ENCODE measurements at places on chromosomes 7 and 10.

- no peak for DNase-seq
Measured at GRCh38 chr7:36117203-36117840, 35.7 kb upstream of the EEPD1 start.

DNA sequence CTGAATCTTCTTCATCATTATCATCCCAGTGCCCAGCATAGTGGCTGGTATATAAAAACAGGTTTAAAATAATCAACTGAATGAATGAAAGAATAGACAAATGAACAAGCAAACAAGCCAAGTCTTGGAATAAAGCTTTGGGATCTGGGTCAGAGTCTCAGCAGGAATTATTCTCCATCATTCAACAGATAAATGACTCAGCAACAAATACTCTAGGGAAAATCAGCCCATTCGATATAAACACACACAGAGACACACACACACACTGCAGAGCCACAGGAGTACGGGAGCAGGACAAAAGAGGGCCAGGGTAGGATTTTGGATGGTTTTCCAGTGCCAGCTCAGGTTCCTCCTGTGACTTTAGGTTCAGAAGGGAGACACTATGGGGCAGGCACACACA lies 29.2 kb upstream of the DLX6 start:
- no peak for DNase-seq

DNA sequence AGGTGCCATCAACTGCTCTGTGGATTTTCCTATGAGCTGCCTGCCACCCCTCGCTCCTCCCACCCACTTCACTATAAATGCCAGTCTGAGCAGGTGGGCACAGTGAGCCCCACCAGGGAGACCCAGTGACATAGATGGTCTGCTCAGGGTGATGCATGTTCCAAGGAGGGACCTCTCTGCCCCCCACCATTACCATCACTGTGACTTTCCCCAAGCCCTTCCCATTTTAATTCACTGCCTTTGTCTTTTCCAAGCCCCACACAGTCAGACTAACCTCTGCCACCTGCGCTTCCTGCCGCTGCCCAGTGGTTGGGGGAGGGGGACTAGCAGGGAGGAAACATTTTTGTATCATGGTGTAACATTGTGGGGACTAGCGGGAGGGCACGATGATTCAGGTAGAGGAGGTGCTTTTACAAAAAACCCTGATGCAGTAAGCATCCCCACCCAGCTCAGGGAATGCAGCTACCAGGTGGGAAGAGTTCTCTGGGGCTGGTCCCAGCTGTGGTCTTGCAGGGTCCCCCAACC lies 24.6 kb downstream of the PRSS2 start:
- no peak for DNase-seq

DNA sequence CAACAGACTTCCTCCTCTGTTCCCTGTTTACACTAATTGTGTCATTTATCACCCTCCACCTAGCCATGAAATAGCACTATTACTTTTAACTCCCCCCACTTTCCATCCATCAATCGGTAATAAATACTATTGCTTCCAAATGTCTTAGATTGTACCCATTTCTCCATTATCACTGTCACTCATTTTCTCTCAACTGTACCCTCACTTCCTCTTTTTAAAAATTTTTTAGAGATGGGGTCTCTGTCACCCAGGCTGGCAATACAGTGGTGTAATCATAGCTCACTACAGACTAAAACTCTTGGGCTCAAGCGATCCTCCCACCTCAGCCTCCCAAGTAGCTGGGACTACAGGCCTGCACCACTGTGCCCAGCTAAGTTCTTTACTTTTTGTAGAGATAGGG lies 123.5 kb upstream of the EGR2 start:
- no peak for DNase-seq

DNA sequence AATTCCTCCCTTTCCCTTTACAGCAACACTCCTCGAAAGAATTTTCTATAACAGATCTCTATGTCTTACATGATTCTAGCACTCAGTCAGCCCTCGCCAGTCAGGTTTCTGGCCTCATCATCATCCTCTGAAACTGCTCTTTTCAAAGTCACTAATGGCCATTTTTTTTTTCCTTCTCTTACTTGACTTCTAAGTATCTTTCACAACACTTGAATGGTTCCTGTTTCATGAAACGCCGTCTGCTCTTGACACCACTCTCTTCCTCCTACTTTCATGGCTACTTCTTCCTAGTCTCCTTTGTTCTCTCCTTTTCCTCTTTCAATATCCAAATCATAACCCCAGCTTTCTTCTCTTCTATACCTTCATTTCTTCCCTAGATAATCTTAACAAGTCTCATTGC lies 100.5 kb upstream of the NRP1 start:
- no peak for DNase-seq

DNA sequence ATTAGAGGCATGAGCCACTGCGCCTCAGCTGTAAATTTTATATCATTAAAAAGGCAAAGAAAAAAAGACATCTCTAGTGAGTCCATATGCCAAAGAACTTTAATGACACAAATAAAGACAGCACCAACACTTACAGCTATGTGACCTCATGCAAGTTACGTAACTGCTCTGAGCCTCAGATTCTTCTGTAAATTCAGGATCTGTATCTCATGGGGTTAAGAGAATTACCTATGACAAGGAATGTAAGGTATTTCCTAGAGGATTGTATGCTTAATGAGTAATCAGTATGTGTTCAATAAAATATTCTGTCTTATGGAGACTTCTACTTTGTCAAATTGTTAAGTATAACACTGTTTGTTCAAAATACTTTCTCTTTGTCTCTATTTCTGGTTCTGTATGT lies 274.0 kb upstream of the GLI3 start:
- no peak for DNase-seq

DNA sequence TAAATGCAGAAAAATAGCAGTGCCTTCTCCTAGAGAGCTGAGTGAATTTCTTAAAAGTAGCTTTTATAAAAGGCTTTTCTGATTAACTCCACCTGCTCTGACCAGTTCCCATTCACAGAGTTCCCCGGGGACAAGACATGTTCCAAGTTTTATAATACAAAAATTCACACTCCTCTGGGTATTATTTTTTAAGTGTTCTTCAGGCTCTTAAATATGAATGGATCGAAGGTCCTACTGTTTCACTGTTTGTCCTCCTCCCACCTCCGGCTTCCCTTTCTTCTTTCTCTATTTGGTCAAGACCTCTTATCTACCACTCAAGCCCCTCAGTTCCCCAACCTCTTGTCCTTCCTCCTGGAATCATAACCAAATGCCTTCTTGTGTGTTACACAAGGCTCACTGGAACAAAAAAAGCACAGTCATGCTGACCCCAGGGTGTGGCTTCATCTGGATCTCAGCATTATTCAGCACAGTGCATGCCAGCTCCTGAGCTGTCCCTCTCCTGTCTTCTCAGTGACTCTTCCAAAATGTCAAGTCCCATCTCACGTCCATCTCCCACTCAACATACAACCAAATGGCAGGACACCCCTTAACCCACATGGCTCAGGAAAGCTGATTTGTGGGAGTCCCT lies 222.4 kb downstream of the SORCS1 start:
- no peak for DNase-seq

DNA sequence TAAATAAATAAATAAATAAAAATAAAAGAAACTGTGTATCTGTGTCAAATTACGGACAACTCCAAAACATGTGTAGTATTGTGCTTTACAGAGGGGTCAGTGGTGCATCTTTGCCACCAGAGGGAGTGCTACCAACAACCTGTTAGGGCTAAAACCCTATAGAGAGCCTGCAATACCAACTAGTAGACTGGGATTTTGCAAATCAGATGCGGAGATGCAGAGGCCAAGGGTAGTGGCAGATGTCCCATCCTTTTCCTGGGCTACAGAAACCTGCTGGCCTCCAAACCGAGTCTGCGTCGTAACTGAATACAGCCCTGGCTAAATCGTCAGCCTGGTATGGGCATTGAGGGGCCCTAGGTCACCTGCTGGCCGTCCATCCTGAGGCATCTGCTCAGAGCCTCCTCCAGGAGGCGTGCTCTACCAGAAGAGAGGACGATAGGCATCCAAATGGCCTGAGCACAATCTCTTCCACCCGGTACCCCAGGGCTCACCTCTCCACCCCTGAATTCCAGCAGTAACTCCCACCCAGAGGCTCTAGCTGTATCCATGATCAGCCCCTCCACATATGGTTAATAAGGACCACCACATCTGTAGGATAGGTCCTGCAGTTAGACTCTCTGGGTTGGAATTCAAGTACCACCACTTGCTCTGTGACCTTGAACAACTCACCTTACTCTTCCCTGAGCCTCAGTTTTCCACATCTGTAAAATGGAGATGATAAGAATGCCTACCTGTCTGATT lies 6.2 kb upstream of the RRP12 start:
- DNase-seq, result peak; percentile 31

- DNase-seq, result no peak
Measured at GRCh38 chr10:6045878-6046772, 16.0 kb downstream of the IL2RA start.

DNA sequence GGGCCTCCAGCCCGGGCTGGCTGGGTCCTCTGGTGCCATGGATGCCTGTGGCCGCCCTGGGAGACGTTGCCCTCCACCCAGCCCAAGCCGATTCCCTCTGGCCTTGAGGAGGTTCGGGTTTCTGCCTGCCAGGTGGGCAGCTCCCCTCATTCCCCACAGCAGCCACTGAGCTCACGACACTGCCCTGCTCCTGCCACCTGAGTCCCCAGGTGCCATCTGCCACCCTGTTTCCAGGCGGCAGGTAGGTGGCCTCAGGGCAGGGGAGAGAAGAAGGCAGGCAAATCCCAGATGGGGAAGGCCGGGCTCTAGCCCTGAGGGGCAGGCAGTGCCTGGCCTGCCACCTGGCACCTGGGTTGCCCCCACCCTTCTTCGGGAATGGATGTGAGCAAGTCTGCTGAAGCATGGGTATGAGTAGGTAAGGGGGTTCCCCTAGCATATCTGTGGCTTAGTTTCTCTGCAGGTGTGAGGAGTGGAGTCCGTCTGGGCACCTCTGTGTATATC lies 92.2 kb upstream of the PPIF start:
- DNase-seq, result no peak

GRCh38 chr7:30091491-30091912 lies 43.3 kb upstream of the MTURN start:
- no peak for DNase-seq

DNA sequence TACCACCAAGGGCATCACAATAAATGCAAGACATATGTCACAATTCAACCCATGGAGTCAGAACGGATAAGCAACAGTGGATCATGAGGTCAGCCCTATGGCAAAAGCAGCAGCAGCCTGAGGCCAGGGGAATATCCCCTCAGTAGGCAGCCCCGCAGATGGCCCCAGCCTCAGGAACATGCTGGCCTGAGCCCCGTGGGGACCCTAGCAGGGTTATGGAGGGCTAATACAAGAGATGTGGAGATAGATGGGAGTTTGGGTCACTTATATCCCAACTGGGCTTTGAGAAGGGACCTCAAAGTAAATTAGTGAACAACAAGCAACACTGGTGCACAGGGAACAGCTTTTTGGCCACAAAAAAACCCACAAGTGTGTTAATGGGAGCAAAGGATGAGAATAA lies 9.1 kb downstream of the TMEM72 start:
- no peak for DNase-seq

GRCh38 chr10:126065751-126066377 lies 169.5 kb downstream of the FANK1 start:
- DNase-seq, result no peak

DNA sequence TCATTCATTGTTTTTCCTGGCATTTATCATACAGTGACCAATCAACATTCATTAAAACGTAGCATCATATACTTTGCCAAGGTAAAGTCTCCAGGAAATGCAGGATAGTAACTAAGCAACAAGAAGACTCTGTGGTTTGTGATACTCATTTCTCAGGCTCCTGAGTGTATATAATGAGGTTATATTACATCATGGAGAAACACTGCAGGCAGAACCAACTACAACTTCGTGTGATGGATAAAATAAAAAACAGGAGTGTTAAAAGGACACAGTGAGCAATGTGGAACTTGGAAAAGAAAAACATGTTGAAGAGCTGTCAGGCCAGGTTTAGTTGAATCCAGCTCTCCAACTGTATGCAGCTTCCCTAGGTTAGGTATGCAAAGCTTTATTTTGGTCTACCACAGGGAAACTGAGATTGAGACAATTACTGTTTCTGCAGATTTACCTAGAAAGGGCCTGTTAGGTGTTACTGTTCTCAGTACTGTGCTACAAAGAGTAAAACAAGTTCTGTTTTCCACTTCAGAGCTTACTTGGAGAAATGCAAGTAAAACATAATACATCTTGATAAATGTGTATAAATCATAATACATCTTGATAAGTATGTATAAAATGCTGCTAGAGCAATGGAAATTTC lies 7.8 kb upstream of the CCNY start:
- DNase-seq, result no peak

DNA sequence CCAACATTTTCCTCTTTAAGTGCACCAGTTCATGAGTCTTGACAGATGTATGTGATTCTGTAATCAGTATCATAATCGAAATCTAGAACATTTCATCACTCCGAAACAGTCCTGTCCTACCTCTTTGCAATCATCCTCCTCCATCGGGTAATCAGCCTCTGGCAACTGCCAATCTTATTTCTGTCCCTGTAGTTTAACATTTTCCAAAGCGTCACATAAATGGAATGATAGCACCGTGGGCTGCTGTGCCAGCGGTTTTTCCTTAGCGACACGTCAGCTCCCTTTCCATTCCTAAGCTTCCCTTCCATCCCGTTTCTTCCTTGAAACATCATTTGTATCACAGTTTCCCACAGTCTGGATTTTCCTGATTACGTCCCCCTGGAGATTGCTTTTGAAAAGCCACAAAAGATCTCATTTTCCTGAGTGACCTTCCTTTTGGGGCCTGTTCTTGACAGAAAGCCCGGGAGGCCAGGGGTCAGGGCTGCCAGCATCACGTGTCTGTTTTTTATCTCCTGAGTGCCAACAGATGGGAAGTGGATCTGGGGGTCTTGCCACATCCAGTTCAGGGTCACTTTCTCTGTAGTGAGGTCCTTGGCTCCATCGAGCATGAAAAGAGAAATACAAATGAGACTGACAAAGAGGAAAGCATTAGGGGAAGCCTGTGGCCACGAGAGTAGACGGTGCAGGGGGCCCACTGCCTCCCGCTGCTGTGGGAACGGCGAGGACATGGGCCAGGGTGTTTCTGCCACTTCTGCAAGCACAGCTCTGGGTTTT lies 31.6 kb downstream of the TMEM120A start:
- DNase-seq, result no peak

DNA sequence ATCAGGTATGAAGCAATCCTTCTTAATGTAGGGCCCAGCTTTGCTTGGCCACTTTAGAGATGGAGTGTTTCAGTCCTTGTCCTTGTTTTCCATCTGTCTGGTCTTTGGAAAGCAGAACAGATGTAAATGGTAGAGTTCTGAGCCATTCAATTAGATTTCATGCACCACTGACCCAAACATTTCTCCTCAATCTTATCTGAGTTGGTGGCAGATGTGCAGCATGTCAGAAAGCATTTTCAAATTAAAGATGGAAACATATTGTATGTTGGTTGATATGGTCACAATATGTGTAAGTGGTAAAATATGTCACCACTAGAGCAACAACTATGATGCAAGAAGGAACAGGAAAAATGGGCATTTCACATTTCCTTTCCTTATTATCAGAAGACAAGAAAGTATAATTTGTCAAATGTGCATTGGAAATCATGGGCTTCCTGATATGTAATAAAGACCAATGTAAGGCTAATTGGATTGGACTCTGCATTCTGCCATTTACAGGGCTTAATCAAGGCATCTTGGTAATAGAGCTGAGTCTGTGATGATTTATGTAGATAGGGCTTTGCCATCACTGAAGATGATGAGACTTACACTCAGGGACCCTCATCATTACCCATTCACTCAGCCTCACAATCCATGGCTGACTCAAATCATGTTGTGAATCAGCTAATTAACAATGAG lies 750.7 kb downstream of the NRG3 start:
- no peak for DNase-seq

Data from NCI-H1105 (cell line).